NCI-H1417 treated with DMSO at 0.1 percent for 48 hours (cell line): ENCODE measurements at places on chromosomes 7 and 10.

- no peak for DNase-seq
These were observed 13.7 kb downstream of the IL2RA start for GRCh38 chr10:6048281-6049030.

GRCh38 chr7:16708980-16709379 is 44.6 kb upstream of the TSPAN13 start:
- no peak for DNase-seq

- DNase-seq, result no peak
These were observed 8.5 kb upstream of the MAP3K8 start for GRCh38 chr10:30425336-30426075.

DNA sequence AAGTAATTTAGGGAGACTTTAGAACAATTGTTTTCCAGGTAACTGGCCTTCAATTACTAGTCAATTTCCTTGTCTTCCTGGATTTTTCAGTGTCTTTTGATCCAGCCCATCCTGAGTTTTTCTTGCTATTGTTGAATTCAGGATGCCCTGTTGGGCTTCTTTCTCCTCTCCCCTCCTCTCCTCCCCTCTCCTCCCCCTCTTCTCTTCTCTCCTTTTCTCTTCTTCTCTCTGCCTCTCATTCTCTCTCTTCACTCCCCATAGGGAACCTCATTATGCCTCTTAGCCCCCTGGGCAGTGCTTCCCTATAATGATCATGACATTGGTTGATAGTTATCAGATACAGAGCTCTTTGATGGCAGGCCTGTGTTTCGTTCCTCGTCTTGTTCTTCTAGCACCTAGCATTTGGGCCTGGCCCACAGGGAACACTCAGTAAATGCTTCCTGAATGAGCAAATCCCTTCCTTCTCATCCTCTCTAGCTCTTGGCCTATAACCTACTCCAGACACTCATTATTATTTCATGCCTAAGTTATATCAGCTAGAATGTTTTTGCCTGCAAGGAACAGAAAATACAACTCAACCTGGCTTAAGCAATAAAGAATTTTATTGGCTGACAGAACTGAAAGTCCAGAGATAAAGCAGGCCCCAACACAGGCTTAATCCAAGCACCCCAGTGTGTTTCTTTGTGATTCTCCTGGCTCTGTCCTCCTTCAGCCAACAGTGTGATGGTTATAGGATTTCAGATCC is 56.8 kb downstream of the CACNB2 start:
- DNase-seq, result no peak

GRCh38 chr7:148719753-148720152 is 21.1 kb downstream of the CUL1 start:
- DNase-seq, result no peak

- DNase-seq, result no peak
These were observed 570 bp upstream of the PRTFDC1 start for GRCh38 chr10:24952707-24953645.

DNA sequence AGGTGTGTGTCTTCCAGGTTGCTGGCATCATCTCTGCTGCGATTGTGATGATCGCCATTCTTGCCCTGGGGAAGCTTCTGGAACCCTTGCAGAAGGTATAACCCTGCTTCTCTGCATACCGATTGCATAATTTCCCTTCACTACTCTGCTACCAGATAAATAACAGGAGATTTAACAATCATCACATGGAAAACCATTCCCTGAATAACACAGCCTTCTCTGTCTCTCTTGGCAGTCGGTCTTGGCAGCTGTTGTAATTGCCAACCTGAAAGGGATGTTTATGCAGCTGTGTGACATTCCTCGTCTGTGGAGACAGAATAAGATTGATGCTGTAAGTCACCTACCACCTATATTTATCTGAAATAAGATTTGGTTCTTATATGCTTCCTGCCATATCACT is 33.8 kb downstream of the SLC26A4 start:
- no peak for DNase-seq

- no peak for DNase-seq
These were observed 175.5 kb downstream of the SUGCT start for GRCh38 chr7:40310258-40310657.

- no peak for DNase-seq
These were observed 132.1 kb upstream of the IMMP2L start for GRCh38 chr7:111694376-111694775.

DNA sequence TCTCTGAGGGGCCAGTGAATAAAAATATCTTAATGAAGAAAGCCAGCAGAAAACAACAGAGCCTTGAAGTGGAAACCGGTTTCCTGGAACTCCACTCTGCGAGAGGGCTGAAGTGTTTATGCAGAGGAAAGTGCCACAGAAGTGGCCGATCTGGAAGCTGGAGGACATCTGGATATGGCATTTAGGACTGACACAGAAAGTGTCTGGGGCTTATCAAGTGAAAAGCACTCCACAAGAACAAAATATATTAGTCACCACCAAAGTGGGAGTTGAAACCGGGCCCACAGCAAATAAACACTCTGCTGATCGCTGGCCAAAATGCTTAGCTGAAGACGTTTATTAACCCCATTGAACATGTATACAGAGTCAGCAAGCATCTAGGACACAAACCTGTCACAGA is 7.8 kb downstream of the NOD1 start:
- no peak for DNase-seq

DNA sequence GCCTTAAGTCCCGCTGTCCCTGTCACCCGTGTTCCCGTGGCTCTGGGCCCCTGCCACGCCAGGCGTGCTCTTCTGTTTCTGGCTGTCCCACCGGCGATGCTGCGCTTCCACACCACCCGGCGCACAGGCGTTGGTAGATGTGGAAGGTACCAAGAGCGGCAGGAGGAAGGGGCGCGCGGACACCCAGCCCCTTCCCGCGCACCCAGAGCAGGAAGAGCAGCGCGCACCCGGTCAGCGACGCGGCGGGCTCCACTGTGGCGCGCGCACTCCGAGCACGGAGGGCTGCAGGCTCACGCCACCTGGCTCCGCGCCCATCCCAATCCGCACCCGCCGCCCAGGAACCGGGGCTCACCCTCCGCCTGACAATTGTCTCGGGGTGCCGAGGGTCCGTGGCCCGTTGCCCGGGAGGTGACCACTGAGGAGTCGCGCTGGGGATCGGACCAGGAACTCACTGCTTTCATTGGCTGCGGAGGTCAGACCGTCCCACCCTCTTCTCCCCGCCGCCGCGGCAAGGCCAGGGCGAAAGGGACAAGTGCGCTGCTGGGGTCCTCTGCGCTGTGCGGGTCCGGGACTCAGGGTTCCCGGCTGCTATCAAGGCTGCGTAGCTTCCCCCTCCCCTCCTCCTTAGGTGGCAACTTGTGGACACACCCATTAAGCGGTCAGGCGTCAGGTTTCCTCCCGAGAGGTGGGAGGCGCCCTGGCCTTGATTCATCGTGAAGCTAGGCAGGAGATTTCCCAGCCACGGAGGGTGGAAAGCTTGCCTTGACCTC is 121.6 kb upstream of the ZNF92 start:
- peak; percentile 77 for DNase-seq

- DNase-seq, result no peak
These were observed 74.1 kb downstream of the HIPK2 start for GRCh38 chr7:139703487-139704307.

- no peak for DNase-seq
These were observed 13.0 kb upstream of the ADAMTS14 start for GRCh38 chr10:70659306-70659705.

DNA sequence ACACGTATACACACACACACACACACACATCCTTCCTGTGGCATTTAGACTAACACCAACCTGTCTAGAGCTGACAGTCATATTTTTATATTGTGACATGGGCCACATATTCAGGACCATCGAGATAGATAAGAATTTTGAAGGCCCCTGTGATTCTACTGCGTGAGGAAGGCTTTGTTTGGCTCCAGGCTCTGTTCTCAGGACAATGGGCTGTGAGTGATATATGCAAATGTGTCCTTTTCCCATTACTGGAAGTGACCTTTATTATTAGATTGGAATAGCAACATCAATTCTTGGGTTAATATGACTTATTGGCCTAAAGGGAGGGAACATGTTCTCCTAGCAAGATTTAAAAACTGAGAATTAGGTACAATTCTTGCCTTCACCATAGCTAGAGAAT is 156.1 kb downstream of the SPAG6 start:
- no peak for DNase-seq

DNA sequence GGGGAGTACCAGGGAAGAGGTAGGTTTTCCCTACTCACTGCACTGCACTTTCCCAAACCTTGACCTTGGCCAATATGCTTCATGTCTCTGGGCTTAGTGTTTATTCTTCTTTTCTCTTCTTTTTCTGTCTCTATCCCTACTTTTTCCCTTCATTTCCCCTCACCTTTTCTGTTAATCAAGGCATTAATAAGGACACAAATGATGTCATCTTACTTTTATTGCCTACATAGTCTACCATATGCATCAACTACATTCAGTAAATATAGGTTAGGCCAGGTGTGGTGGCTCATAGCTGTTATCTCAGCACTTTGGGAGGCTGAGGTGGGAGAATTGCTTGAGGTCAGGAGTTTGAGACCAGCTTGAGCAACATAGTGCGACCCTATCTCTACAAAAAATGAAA is 13.0 kb upstream of the ZNF503 start:
- no peak for DNase-seq

- DNase-seq, result no peak
These were observed 832 bp downstream of the XRCC2 start for GRCh38 chr7:152674860-152675758.

DNA sequence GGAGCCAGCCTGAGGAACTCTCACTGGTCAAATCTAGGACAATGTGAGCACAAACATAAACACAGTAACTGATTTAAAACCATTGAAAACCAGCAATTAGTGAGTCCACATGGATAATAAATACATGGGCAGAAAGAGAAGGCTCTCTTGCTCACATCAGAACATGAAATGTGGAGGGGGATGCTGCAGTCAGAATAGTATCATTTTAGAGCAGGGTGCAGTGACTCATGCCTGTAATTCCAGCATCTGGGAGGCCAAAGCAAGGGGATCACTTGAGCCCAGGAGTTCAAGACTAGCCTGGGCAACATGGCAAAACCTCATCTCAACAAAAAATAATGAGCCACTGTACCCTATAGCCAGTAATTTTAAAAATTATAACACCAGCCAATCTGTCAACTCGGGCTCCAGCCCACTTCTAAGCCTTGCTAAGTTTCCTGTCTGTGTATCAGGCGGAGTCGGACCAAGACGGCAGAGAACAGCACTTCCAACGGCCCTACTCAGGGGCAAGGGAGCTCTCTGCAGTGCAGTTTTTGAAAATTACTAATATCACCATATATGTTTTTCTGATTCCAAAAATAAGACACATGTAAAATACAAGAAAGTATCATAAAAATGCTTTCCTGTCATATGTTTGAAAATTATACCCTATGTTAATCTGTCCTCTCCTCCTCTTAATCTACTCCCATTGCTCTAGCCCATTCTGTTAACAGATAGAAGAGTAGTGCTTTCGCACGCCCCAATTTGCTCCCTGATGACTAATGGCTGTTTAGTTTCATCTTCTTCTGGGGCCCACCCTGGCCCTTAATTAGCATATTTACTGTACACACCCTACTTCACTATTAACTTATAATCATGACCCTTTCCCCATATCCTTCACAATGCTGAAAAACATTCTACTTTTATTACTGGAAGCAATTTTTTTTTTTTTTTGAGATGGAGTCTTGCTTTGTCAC is 17.1 kb downstream of the URGCP start:
- no peak for DNase-seq

GRCh38 chr10:12179606-12180170 is 16.0 kb downstream of the NUDT5 start:
- DNase-seq, result no peak

DNA sequence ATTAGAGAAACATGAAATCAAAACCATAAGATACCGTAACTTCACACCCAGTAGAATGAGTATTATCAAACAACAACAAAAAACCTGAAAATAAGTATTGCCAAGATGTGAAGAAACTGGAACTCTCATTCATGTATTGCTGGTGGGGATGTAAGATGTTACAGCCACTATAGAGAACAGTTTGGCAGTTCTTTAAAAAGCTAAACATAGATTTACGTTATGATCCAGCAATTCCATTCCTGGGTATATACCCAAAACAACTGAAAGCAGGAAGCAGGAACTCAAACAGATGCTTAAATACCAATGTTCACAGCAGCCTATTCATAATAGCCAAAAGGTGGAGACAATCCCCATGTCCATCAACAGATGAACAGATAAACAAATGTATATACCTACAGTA is 72.5 kb downstream of the NT5C2 start:
- no peak for DNase-seq

- no peak for DNase-seq
These were observed 411.2 kb downstream of the KCNMA1 start for GRCh38 chr10:77226452-77226851.

DNA sequence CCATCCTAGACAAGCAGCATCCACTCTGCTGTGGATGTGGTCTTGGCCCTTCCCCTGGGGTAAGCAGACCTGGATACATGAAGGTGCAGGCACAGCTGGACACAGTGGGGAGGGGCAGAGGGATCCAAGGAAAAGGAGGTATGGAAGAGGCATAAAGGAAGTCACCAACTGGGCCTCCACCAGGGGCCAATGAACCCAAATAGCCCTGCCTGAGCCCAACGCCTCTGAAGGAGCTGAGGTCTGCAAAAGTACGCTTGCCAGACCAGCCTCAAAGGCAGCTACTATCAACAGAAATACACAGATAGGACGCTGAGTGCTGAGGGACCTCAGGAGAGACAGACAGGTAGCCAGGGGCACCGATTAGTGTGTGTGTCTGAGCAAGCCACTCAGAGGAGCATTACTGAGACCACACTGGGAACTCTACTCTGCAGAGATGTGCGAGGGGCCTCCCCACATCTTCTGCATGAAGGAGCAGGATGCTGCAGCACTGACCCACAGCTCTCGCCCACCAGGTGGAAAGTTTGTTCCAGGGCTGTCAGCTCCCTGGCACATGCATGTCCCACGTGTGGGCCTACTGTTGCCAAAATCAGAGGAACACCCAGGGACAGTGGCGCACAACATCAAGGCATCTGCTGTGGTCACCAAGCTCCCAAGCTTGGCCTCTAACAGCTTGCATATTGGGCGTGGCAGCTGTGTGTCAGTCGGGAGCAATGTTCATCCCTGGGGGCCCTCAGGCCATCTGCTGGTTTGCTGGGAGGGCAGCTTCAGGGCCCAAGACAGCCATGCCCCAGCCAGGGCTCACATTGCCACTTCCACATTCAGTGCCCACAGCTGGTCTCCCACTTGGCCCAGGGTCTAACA is 40.0 kb downstream of the MKI67 start:
- DNase-seq, result no peak

DNA sequence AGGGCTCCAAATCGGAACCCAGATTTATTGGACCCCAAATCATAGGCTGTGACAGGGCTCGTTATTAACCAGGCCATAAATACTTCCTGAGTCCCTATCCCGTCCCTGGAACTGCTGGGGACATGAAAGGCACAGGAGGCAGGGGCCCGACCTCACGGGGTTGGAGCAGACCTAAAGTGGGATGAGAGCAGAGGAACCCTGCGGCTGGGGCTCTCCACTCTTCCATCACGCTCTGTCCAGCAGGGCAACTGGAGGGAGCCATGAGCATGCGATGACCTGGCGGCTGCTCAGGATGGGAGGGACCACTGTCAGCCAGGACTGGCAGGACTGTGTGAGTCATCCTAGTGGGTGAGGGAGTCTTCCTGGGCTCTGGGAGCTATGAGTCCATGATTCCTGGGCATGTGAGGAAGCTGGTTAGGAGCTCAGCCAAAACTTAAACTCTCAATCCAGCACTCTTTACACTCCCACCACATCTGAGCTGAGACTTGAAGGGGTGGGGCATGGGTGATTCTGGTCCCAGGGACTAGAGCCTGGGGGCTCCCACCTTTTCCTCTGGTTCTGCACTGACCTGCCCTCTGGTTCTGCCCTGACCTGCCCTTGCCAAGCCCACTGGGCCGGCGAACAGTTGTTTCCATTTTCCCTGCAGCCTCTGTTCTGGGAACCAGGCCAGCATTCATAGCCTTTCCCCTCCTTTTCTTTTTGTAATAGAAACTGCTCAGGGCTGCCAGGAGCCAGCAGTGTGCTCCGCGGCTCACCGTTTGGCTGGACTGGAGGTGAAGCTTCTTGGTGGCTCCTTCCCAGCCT is 47.1 kb downstream of the SYPL1 start:
- DNase-seq, result no peak
